Smooth muscle cell of the brain vasculature (primary cell): ENCODE measurements at places on chromosomes 16 and 17.

DNA sequence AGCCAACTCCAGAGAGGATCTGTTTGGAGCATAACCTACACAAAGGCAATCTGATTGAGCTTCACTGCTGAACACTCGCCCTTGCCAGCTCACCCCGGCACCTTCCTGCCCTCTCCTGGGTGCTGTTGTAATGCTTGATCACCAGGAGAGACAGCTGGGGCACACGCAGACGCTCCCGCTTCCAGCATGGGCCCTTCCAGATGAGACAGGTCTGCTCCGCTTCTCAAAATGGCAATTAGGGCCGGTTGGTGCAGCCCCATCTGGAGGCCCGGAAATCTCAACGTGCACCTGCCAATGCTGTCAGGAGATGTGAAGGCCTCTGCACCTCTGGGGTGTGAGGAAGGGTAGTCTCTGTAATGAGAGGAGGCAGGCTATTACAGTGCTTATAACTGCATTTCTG is 206.1 kb downstream of the ABCC12 start:
- DNase-seq = no peak

DNA sequence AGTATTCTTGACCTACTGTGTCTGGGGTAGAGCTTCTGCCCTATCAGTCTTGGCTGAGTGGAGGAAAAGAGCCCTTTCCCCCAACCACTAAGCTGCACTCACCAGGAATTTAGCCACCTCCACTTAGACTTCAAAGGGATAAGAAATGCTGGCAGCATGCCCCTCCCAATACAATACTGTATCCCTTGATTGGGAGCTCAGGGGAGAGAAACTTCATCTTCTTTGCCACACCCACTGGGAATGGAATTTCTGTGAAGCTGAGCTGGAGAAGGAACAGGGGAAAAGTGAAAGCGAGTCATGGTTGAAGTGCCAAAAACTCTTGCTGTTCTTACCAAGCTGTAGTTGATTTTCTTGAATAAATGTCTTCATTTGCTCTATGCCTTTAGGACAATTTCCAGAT is 68.8 kb downstream of the CEP112 start:
- no peak for DNase-seq

- no peak for DNase-seq
Observed at GRCh38 chr16:1834096-1834495, 7.1 kb downstream of the FAHD1 start.

- peak; percentile 57 for DNase-seq
Observed at GRCh38 chr17:39099663-39100286, 51.7 kb downstream of the PLXDC1 start.

DNA sequence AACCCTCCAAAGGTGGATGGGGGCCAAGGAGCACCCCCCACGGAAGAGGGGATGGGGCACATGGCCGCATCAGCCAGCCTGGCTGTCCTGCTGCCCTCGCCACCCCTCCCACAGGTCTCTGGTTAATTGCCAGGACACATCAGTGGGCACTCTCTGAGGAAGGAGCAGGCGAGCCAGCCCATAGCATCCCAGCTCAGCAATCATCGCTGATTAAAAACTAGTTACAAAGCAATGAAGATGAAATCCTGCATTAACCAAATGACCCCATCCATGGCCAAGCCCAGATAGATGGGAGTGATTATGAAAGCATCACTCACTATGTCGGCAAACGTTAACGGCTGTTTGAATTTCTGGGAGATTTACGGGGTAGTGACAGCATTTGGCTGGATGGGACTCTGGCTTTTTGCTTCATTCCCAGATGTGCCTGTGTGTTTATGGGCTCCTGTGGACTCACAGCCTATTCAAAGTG is 45.3 kb downstream of the CCDC182 start:
- DNase-seq = no peak

DNA sequence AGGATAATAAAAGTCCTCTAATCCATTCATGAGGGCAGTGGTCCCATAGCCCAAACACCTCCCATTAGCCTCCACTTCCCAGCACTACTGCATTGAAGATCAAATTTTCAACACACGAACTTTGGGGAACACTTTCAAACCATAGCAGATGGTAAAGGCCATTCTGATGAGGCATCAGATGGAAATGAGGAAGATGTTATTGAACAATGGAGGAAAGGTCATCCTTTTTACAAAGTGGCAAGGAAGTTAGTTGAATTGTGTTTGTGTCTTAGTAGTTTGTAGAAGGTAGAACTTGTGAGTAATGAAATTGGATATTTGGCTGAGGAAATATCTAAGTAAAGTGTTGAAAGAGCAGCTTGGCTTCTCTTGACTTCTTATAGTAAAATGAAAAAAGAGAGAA is 93.3 kb upstream of the NLRP1 start:
- DNase-seq = no peak

- no peak for DNase-seq
Observed at GRCh38 chr17:29179232-29180033, 765 bp downstream of the MYO18A start.
